ENCODE measurements at places on chromosomes 1 and 21.

DNA sequence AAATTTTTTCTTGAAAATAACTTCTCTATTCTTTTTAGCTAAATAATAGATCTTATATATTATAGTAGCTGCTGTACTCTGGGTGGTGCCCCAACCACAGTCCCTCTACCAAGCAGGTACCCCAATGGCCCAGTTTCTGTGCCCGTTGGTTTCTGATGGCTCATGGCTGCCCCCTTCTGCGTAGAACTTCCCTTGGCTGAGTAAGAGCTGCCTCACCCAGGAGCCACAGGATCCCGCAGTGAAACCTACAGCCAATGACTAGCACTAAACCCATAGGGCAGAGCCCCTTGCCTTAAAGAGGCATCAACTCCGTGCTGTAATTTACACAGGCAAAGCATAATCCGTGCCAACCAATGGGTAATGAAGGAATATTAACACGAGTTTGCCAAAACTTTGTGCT, 247.5 kb downstream of the USH2A start:
- no peak for DNase-seq

- no peak for DNase-seq
Observed at GRCh38 chr1:27436204-27437159, 44.1 kb downstream of the GPR3 start.

GRCh38 chr1:202007304-202007703, 3.1 kb upstream of the ELF3 start:
- DNase-seq, result no peak

- DNase-seq, result no peak
Observed at GRCh38 chr1:8281843-8282509, 35.9 kb upstream of the SLC45A1 start.
